ENCODE measurements at places on chromosomes 2 and 18.

GRCh38 chr2:111667001-111667400 lies 217.0 kb downstream of the ANAPC1 start:
- DNase-seq, result no peak

DNA sequence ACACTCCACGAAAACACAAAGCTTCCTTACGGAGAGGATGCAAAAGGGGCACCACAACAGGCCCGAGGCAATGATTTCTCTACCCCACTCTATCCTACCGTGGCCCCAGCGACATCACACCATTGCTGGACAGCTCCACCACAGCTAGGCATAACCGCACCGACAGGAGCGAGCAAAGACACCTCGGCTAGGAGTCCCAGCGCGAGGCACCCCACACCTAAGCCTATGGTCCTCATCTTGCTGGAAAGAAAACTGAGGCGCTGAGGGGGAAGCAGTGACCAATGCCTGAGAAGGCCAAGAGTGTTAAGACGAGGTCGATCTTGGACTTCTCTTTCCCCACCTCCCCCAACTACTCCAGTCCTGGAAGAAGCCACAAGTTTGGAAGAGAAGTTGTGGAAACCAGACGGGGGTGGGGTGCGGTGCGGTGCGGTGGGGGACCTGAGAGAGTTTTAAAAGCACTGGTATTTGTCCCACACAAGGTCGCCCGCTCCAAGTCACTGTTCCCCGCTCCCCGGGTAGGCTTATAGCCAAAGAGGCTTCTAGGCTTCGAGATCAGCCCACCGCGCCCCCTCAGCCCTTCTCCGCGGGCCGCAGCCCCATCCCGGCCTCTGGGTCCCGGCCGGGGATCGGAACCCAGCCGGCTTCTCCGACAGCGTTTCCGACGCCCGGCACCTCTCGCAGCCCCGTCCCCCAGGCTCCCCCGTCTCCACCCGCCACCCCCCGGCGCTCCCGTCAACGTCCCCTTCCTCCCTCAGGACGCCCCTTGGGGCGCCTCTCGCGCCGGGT lies 766 bp downstream of the PDE6D start:
- no peak for DNase-seq

DNA sequence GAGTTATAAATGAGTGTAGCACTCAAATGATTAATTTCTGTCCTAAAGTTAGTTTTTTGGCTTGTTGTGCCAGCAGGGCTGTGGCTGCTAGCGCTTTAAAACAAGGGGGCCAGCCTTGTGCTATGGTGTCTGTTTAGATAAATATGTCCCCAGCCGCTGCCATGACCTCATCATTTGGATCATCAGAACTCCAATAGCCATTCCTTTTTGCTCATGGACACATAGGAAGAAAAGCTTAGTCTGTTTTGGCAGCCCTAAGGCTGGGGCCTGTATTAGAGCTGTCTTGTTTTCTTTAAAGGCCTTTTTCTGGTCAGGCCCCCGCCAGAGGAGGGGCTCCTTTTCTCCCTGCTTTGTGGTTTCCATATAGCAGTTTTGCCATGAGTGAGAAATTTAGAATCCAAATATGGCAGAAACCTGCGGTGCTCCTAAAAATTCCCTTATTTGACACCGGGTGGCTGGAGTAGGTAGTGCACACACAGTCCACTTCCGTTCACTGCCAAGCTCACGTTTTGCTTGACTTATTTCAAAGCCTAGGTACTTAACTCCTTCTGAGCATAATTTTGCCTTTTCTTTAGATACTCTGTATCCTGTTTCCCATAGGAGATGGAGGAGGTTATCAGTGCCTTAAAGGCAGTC lies 60.4 kb upstream of the SLC35G4 start:
- DNase-seq, result no peak

GRCh38 chr18:13594551-13594950 lies 131.8 kb downstream of the FAM210A start:
- DNase-seq, result no peak

DNA sequence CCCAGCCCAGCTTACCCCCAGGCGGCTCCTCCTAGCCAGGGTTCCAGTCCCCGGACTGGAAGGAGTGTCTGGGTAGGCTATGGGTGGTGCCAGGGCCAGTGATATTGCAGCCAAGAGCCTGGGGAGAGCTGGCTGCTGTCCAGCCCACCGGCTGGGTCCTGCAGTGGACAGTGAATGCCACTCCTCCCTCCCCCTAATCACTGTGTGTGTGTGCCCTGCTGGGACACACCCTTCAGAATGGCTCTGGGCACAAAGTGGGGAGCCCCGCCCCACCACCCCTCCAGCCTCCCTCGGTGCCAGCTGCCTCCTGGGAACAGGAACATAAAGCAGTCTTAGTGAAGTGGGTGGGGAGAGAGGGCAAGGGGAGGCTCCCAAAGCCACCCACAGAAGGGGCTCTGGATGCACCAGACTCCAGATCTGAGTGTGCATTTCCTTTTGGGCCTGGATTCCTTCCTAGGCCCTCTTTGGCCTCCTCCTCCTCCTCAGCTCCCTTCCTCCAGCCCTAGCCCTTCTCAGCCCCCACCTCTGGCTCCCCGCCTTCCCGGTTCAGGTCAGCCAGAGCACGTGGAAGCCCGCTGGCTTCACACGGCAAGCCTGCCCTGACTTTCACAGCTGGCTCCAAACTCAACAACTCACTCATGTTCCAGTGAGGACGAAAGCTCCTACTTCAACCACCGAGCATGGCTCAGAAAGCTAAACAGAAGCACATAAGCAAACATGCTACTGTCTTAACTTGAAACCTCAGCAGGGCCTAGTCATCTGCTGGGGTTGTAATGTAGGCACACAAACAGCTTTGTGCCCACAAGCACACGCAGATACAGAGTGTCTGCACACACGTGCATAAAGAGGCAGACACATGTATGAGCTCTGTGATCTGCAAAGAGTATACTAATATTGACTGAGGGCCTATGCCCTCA lies 209.2 kb upstream of the SMAD2 start:
- peak; percentile 63 for DNase-seq

- DNase-seq, result no peak
These were observed 65.3 kb upstream of the WIPF1 start for GRCh38 chr2:174662859-174663258.

- no peak for DNase-seq
These were observed 12.5 kb downstream of the SRBD1 start for GRCh38 chr2:45598545-45598944.
